GM10248 (cell line): ENCODE measurements at places on chromosomes 16 and 17.

DNA sequence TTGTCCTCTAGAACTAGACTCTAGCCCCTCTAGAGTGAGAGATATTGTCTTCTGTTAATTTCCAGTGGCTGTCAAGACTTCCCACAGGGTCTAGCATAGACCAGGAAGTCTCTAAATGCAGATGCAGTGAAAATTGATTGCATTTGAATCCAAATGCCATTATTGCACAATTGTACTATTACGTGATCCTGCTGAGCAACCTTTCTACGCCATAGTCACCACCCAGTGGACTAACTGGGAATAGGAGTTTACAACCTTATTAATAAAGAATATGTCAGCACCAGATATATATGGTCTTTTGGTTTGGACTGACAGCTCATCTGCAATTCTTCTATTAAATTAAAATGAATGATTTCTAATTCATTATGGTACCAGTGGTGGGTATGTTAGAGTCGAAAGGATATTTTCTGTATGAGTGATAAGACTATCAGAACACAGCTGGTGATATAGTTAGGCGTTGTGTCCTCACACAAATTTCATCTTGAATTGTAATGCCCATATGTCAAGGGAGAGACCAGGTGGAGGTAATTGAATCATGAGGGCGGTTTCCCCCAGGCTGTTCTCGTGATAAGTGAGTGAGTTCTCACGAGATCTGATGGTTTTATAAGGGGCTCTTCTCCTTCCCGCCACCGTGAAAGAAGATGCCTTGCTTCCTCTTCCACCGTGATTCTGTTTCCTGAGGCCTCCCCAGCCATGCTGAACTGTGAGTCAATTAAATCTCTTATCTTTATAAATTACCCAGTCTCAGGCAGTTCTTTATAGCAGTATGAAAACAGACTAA, 138.9 kb upstream of the CA10 start:
- DNase-seq: no peak

DNA sequence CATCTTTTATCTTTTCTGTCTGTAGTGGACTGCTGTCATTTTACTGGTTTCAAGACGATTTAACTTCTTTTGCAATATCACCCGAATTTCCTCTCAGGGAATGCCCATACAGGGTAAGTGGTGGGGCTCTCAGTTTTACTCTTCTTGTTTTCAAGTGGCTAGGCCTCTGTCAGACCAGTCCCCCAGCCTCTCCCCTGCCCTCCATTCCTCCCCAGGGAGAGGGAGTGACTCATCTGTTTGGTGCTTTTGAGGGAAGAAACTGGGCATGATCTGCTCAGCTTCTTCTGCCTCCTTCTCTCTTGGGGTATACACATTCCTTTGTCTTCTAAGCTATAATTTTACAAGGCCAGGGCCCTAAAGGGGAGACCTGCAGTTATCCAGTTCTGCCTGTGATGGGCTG, 332.0 kb downstream of the CBLN1 start:
- DNase-seq: no peak

DNA sequence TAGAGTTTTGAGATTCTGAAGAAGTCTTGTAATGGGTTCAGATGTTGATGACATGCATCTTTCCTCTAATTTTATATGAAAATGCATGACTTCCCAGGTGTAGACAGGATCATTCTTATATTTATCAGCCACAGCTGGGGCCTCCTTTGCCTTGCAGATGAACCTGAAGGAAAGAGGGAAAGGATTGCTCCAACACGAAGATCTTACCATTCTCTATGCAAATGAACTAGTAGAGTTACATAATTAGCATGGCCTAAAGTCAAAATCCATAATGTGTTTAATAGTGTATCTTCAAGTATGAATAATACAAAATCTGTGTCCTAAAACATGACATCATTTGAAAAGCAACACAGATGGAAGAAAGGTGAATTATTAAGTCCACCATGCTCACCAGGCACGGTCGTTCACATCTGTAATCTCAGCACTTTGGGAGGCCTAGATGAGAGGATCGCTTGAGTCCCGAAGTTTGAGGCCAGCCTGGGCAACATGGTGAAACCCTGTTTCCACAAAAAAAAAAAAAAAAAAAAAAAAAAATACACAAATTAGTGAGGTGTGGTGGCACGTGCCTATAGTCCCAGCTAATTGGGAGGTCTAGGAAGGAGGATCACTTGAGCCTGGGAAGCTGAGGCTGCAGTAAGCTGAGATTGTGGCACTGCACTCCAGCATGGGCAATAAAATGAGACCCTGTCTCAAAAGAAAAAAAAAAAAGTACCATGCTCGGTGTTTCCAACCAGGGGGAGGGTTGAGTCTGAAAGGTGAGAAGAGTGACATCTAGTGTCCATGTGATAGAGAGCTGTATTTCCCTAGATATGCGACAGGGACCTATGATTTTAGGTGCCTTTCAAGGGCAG, 6.3 kb downstream of the VWA3A start:
- peak; percentile 71 for DNase-seq

DNA sequence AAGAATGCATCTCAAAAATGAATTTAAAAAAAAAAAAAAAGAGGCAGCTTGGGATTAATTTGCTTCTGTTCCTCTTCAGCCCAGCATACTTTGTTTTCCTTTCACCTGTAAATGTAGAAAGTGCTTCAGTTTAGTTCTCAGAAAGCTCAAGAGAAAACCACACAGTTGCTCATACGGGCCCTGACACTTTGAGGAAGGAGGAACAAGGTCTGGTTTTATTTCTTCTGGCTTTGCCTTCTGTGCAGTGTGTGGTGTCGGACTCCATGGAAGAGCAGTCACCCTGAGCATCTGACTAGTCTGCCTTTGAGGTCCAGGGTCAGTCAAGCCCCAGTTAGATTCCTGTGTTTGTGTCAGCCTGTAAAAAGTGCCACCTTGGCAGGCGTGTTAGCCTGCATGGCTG, 27.6 kb downstream of the NMT1 start:
- DNase-seq: no peak
